ENCODE measurements at places on chromosomes 16 and 17.

GRCh38 chr16:77324729-77325128 is 110.1 kb downstream of the ADAMTS18 start:
- DNase-seq: no peak

DNA sequence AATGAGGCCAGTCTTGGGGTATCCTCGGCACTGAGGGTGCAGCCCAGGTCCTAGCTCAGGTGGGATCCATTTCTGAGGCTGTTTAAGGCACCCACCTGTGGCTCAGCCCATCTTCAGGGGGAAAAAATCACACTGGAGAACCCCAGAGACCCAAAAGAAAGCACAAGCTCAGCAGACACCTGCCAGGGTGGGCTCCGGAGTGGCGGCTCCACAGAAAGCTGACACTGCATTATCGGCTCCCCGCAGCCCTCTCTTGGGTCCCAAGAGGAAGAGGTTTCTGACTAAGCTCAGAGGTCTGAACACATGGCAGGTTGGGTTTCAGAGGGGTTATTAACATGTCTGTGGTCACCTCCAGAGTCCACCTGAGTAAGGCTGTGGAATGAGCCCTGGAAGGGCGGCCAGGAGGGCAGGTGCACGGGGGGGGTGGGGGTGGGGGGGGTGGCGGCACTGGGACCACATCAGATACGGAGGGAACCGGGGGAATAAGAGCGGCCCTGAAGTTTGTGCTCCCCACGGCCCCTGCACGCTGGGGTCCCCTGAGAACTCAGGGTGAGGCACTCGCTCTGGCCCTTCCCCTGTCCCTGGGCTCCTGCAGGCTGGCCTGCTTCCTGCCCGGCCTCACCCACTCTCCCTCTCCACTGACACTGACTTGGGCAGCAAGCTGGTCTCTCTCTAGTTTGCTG is 79.5 kb downstream of the TIMM22 start:
- DNase-seq: no peak

GRCh38 chr17:55743103-55743679 is 7.7 kb upstream of the PCTP start:
- DNase-seq: peak; percentile 38

GRCh38 chr17:12790249-12791106 is 1.2 kb downstream of the ARHGAP44 start:
- no peak for DNase-seq

GRCh38 chr16:28863929-28864793 is 518 bp downstream of the SH2B1 start:
- peak; percentile 58 for DNase-seq
